Vagina (tissue), 2 donors: ENCODE measurements at places on chromosomes 5 and 9.
A peak's percentile ranks its signal among the peaks of the same experiment; 100 is the strongest.

GRCh38 chr5:958701-959571 is 49.7 kb upstream of the NKD2 start:
- DNase-seq = peak; percentile 81

DNA sequence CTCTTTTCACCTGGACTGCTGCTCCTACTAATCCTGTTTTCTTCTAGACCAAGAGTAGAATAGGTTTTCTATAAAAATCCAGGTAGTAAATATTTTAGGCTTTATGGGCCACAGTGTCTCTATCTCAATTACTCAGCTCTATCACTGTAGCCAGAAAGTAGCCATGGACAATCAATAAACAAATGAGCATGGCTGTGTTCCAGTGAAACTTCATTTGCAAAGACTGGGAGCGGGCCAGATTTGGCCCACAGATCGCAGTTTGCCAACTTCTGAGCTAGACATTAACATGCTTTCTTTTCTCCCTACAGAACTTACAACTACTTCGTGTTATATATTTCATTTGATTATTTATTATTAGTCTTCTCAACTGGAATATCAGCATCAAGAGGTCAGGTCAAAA is 30.2 kb downstream of the BRINP1 start:
- DNase-seq = no peak

DNA sequence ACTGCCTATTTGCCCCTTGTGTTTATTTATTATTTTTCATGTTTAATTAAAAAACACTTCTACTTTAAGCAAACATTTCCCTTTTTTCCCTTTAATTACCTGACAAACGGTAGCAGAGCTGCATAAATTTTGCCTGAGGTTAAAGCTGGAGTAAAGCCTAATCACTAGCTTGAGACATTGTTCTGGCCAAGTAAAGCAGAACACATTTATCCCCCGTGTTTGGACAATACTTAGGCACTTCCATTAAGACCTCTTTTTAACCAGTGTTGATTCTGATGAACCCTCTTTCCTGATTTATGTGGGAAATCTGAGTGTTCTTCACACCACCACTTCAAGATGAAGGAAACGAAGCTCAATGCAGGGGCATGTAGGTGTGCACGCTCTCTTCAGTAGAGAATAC is 54.5 kb downstream of the BNC2 start:
- DNase-seq = no peak

DNA sequence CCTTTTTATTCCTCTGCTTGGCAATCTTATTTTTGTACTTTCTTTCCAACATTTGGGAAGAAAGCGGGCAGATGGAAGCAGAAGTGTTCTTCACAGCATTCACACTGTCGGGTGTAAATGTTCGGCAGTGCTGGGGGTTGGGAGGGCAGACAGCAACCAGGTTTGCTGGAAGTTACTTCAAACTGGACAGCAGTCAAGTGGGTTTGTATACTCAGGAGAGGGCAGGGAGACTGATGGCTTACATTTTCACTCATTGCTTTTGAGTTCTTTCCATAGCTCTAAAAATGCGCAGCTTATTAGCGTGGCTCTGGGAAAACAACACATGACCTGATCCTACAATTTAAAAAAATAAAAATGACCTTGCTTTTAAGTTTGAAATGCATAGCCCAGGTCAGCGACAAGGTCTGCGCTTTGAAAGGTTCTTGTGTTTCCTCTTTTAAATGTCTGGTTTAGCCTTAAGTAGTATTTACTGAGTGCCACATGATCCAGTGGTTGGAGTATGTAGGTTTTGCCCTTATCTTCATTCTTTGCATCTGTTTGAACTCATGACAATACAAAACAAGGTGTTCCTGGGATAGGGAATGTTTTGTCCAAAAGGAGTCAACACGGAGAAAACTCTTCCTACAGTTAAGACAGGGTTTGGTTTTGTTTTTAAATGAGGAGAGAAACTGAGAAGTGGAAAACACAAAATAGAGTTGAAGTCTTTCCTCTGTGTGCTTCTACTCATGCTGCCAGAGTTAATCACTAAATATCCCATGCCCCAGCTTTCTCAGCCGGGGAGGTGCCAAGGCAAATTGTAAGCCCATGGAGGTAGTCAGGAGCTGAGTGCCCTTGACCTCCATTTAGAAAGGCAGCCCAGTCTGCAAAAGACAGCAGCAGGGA is 132.7 kb upstream of the DMRT1 start:
- no peak for DNase-seq

- DNase-seq = no peak
Measured at GRCh38 chr9:14309403-14309802, 4.5 kb downstream of the NFIB start.

- no peak for DNase-seq
Measured at GRCh38 chr9:123261006-123261677, 7.2 kb downstream of the STRBP start.

GRCh38 chr5:14676320-14676719 is 11.8 kb downstream of the OTULIN start:
- no peak for DNase-seq

GRCh38 chr5:88805151-88805784 is 77.7 kb downstream of the MEF2C start:
- no peak for DNase-seq

- peak; percentile 91 for DNase-seq
Measured at GRCh38 chr9:34126207-34127034, at the start of gene DCAF12. TSS of gene DCAF12 (minus strand) at chr9:34126698. CDS start at chr9:34126431, 267 bp downstream.

DNA sequence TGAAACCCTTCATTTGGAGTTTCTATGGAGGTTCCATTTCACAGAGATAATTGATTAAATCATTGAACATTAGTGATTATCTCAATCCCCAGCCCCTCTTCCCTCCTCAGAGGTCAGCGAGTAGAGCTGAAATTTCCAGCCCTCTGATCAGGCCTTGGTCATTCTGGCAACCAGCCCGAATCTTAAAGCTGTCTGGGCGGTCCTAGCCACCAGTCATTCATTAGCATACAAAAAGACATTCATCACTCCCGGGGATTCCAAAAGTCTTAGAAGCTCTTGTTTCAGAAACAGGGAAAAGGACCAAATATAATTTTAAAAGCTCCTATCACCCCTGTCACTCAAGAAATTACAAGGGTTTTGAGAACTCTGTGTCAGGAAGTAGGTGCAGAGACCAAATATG is 41.3 kb downstream of the ZNF474 start:
- no peak for DNase-seq

- no peak for DNase-seq
Measured at GRCh38 chr9:123373447-123373923, 17.5 kb downstream of the CRB2 start.

DNA sequence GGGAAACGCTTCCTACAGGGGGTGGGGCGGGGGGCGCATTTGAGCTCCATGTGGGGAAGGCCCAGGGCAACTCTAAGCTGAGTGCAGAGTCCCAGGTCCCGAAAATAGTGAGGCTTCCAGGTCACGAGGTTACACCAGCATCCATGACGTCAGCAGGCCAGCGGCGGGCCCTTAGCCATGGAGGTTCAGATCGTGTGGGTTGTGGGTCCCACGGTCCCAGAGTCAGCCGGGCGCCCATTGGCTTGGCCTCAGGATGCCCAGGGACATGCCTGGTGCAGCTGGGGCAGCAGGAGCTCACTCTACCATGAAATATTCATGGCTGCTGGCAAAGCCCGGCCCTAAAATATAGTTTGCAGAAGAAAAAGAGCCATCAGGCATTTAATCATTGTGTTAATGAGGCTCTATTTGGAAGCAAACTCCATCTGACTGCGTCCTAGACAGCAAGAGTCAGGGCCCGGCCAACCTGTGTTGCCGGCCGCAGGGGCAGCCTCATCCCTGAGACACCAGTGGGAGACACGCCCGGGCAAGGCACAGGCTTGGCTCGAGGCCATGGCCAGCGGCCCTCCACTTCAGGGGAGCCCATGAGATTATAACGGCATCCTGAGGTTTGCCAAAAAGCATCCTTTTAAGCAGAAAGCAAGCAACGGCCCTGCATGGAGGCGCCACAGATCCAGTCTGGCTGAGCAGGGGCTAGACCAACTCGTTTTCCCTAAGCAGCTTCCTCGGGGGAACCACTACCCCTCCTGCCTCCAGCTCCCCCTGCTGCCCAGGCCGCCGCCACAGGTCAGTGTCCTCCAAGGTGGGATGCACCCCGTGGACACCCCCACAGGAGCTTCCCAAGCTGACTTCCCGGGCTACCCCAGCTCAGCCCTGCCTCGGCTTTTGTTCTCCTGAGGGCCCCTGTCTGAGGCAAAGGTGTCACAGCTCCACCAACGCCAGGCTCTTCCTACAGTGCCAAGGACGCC is 108.9 kb upstream of the PPP1R26 start:
- DNase-seq = no peak

DNA sequence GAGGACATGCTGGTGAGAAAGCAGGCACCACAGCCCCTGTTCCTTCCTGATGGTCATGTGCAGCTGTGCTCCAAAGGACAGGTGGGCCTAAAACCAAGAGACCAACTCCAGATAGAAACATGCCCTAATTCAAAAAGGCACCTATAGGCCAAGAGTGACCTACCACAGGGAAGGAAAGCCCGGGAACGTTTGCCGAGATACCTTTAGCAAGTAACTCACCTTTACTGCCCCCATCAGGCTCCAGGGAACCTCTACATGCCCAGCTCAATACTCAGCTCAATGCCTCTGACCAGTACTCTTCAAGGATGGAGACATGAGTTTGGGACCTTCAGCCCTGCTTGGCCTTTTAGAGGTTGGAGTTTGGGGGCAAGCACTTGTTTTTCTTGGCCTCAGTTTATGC is 172.8 kb upstream of the FSTL4 start:
- no peak for DNase-seq

DNA sequence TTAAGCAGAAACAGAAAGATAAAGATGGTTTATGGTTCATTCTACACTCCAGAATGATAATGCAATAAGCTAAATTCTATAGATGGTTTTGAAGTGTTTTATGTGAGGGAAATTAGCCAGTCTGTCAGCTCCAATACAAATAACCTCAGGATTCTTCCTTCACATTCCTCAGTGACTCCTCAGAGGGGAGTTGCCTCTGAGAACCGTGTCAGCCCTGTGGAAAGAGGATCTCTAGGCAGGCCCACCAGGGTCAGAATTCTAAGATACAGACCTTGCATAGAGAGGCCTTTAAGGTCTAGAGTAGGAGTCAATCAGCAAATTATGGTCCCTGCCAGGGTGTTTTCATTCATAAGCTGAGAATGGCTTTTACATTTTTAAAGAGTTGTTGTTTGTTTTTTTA is 26.6 kb downstream of the RUSC2 start:
- DNase-seq = no peak

DNA sequence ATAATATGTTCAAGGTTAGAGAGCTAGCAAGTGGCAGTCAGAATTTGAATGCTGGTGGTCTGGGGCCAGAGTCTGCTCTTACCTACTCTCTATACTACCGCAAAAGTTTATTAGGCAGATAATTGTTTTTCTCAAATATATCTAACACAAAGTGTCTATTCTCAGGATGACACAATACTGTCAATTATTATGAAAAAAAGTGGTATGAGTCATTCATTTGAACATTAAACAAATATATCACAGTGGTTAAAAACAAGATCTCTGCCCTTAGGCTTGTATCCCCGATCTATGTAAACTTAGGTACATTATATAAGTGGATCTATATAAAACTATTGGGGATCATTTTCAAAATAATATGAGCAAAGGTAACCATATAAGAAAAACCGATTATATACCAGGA is 354.9 kb downstream of the CETN3 start:
- no peak for DNase-seq

GRCh38 chr9:94149696-94150095 is 65.4 kb downstream of the PTPDC1 start:
- DNase-seq = no peak

GRCh38 chr5:154791535-154791934 is 36.4 kb downstream of the LARP1 start:
- no peak for DNase-seq

DNA sequence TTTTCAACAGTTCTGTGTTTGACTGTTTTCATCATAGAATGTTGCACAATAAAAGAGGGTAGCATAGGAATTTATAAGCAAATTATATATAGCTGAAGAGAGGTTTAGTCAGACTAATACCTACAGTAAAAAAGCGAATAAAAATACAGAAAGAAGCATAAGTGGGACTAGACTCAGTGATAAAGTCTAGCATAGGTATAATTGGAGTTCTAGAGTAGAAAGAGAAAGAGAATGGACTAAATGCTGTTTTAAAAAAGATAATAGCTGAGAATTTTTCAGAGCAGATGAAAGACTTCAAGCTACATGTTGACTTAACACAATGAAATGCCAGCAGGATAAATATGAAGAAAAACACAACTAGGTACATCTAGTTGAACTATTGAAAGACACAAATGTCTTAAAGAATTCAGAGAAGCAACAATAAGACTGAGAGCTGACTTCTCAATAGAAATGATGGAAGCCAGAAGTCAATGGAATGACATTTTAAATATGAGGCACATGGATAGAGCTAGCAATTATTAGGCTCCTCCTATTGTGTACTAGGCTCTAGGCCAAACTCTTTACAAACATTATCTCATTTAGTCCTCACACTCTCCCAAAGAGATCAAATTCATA is 573.9 kb downstream of the ZNF608 start:
- no peak for DNase-seq

- no peak for DNase-seq
Measured at GRCh38 chr9:135949501-135950134, 11.6 kb downstream of the UBAC1 start.

DNA sequence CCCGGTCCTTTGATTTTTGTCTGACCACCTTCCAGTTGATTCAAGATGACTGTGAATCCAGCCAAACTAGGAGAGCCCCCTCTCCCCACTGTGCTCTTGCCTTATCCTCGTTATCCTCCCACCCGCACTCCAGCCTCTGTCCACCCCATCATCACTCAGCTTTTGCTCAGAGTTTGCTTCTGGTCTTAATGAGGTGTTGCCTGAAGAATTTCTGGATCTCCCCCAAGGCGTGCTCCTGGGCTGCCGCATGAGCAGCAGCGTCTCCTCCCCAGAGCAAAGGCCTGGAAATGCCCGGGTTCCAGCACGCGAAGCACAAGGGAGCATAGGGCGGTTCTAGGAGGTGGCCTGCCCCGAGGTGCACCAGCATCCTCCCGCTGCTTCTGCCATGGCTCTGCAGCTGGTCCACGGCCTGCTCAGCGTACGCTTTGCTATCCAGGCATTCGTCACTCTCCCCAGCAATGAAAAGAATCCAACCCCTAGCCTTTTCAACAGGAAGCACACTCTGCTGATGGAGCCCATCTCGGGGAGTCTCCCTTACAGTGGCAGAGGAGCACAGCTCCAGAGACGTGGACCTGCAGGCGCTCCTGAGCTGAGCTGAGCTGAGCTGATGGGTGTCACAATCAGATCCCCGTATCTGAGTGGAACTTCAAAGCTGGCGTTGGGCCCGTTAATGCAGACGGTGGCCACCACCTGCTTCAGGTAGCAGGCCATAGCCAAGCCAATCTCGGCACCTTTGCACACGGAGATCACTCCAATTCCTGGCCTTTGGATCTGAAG is 50.7 kb downstream of the BAAT start:
- DNase-seq = no peak

- DNase-seq = no peak
Measured at GRCh38 chr5:135973323-135974020, 18.7 kb upstream of the LECT2 start.

GRCh38 chr5:75140277-75140676 is 87.9 kb upstream of the GCNT4 start:
- DNase-seq = no peak

- no peak for DNase-seq
Measured at GRCh38 chr5:40775846-40776657, 20.3 kb upstream of the TTC33 start.
